Hematopoietic multipotent progenitor cell treated with erythropoietin and hydrocortisone succinate and interleukin-3 and kit ligand, for 6 days (in vitro differentiated cells): ENCODE measurements at places on chromosomes 3 and 15.
A peak's percentile ranks its signal among the peaks of the same experiment; 100 is the strongest.

GRCh38 chr15:86744198-86744780 is 664.6 kb downstream of the AGBL1 start:
- no peak for DNase-seq

- no peak for DNase-seq
Measured at GRCh38 chr3:178532476-178532875, 3.8 kb upstream of the KCNMB2 start.

GRCh38 chr3:164851204-164851603 is 227.1 kb downstream of the SI start:
- no peak for DNase-seq

DNA sequence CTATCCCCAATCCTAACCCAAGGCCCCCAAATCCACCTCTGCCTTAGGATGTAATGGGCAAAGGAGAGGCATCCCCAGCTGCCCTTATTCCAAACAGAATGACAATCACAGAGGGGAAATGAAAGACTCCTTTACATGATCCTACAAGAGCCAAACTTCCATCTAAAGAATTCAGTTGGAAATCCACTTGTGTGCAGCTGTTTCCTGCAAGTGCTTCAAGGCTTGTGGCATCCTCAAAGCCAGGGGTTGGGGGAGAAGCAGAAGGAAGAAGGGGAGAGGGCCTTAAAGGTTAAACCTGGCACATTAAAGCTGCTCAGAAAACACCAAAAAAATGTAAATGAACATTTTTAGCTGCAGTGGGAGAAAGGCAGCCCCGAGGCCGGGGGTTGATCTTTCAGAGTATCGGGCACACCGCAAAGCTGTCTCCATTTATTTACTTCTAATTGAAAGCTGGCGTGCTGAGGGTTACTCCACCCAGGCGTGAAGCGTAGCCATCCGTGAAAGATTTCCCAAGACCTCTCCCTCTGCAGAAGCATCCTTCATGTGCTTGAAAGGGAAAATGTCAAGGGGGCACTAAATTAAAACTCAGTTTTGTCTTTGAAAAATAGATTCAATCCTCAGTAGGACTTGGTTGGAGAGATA is 217.8 kb downstream of the SHQ1 start:
- DNase-seq = no peak

DNA sequence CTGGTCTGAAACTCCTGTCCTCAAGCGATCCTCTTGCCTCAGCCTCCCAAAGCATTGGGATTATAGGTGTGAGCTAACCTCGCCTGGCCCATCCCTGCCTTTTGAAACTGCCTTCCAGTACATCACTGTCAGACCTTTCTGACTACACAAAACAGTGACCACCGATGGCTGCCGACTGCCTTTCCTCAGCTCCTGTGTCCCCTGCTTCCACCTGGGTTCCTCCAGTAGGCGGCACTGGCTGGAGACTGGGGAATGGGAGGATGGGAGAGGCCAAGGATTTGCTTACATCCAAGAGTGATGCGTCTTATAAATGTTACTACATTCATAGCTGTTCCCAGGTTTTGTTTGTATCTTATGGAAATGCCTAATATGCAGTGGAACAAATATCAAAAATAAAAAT is 242.8 kb downstream of the BBX start:
- no peak for DNase-seq

DNA sequence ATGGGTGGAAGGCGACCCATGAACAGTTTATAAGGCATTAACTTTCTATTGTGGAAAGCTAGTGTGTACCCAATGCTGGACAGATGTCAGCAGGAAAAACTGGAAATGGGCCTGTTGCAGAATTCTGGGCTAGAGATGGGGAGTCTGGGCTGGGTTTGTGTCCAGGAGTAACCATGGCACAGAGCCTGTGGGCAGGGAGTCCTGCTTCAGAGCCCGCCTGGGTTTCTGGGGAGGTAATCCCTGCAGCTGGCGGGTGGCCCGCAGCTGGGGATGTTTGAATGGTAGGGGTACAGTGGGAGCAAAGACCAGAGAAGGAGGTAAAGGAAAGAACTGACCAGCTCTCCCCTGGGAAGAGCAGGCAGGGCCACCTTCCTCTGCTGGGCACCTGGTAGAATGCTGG is 25.7 kb downstream of the ACAA1 start:
- no peak for DNase-seq

DNA sequence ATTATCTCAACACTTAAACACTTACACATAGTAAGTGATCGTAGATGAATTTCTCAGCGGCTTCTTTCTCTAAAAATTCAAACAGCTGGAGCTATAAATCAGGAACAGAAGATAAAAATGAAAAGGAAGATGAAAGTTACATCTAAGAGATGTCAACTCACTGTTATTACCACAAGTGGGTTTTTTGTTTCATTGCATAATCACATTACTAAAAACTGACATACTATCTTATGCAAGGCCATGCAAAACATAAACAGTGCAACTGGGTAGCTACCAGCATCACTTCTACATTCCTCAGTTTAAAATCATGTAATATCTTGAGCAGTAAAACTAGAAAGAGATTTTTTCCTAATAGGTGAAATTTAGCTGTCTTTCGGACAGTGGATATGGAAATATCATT is 14.9 kb downstream of the MINDY4B start:
- DNase-seq = peak; percentile 67

GRCh38 chr3:176296066-176296597 is 901.1 kb downstream of the TBL1XR1 start:
- no peak for DNase-seq

DNA sequence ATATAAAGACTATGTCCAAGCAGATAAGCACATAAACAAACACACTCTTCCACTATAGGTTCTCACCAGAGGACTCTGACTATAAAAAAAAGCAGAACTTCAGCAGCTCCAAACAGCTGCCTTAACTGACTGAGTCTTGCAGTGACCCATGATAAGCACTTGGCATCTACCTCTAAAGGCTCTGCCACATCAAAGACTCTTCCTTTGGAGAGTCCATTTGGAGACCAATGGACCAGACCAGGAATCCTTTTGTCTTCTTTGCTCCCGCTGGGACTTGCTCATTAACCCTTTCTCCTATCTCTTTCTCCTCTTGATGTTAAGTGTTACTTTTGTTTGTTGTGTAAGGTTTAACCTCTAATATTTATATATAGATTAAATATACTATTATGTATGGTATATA is 424.1 kb downstream of the RSL24D1 start:
- DNase-seq = peak; percentile 2

DNA sequence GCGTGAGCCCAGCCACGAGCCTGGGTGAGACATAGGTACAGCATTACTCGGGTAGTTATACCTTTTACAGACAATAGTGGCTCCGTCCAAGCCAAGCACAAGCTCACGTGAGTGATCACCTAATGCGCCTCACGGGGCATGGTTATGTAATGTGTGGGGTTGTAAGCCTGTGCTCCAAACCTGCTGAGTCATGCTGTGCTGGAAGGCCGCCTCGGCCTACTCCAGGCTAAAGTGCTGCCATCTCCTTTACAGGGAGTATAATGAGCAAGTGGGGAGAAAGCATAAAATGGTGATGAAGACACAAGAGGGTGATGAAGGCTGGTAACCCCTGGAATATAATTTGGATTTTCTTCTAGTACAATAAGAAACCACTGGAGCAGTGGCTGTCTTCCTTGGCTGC is 175.8 kb upstream of the STT3B start:
- DNase-seq = peak; percentile 59

- no peak for DNase-seq
Measured at GRCh38 chr3:175443682-175444081, 584.5 kb downstream of the NAALADL2 start.

- DNase-seq = no peak
Measured at GRCh38 chr15:93800805-93801204, 430.6 kb upstream of the MCTP2 start.

DNA sequence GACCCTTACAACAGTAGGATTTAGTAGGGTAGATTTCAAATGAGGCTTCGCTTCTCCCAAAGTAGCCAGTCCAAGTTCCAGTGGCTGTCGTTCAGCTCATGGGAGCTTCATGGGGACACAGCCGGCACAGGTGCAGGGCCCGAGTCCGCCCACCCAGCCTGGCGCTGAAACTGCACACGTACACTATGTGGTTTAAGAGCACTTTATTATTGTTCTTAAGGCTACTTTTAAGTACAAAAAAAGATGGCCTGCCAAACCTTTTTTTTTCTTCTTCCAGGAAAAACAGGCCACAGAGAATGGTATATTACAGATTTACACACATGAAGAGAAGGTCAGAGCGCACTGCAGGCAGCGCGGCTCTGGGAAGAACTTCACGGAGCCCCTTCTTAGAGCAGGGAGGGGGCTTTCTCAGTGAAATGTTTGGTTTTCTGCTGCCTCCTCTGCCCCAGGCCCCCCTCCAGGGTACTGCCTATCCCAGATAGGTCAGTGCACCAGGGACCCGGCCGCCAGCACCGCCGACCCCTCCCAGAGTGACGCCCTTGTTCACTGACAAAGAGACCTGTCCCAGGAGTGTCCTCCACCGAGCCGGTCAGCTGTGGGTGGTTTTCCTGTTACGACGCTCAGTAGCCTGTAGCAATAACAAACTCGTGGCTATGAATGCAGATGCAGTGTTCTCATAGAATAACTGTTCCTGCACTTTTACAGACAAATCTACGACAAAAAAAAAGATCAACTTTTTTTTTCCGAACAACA is 87.7 kb downstream of the VGLL4 start:
- DNase-seq = no peak

DNA sequence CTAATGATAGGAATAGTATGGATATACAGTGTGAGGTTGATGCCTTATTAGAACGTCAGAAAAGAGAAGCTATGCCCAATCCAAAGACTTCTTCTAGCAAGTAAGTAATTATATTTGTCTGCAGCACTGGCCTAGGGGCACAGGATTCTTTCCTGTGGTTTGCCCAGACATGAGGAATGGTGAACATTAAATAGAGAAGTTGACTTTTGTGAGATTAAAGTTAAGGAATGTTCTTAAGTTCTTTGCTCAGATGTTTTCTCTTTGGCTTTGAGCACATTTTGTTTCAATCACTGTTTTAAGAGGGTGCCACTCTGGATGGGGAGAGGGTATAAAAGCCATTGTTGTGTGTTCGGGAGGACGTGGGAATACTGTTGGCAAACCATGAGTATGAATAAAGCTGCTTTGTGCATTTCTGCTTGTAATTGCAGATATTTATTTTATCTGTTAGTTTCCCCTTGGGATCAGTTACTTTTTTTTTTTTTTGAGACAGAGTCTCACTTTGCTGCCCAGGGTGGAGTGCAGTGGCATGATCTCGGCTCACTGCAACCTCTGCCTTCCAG is 8.3 kb downstream of the KIF23 start:
- DNase-seq = no peak

DNA sequence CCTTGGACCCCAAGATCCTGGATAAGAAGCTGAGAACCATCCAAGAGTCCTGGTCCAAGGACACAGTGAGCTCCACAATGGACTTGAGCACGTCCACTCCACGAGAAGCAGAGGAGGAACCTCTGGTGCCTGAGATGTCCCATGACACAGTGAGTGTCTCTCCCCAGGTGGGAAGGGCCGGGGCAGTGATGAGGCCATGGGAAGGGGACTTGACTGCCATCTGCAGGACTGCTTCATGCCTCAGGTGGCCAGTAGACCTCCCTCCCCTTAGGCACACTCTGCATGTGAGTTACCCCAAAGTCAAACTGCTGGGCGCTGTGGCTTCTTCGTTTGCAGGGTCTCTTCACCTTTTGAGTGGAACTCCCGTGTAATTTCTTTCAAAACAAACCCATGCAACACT is 59.7 kb downstream of the CCDC33 start:
- DNase-seq = no peak

- DNase-seq = no peak
Measured at GRCh38 chr15:31482122-31482922, 155.7 kb downstream of the KLF13 start.

- no peak for DNase-seq
Measured at GRCh38 chr3:57971975-57972374, 36.2 kb upstream of the FLNB start.

- DNase-seq = no peak
Measured at GRCh38 chr15:98419173-98419780, 229.1 kb upstream of the IGF1R start.

DNA sequence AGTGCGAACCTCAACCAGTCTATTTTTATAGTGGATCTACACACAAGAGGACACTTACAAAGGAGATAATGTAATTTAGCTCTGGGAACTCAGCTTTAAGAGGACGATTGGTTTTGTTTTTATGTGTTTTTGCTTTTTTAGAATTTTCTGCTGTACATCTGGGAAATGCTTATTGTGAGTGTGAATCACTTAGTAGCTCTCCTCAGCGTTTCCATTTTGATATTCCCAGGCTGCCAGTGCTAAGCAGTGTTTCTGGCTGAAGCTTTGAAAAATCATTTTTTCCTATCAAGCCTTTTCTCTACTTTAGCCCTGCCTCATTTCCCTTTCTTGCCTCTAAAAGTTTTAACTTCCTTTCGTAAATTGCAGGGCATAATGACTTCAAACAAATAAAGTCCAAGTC is 117.9 kb downstream of the RBMS3 start:
- DNase-seq = no peak

DNA sequence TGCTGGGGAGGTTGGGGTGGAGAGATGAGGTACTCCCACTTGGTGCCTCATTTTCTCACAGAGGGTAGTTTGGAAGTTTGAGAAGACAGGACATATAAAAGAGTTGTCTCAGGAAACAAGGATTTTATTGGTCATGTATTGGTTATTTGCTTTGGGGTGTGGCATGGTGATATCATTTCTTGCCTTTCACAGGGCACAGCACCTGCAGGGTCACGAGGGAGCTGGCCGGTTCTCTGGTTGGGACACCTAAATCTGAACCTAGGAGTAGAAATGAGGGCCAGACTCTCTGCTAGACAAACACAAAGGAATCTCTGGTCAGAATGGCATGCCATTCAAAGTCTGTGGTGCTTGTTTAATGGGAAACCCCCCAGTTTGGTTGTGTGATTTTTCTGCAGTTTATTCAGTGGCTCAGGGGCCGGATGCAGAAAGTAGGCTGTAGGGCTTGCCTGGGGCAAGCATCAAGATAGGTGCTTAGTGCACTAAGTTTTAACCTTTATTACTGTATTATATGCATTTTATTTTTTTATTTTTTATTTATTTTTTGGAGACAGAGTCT is 237.7 kb upstream of the EIF1B start:
- no peak for DNase-seq

DNA sequence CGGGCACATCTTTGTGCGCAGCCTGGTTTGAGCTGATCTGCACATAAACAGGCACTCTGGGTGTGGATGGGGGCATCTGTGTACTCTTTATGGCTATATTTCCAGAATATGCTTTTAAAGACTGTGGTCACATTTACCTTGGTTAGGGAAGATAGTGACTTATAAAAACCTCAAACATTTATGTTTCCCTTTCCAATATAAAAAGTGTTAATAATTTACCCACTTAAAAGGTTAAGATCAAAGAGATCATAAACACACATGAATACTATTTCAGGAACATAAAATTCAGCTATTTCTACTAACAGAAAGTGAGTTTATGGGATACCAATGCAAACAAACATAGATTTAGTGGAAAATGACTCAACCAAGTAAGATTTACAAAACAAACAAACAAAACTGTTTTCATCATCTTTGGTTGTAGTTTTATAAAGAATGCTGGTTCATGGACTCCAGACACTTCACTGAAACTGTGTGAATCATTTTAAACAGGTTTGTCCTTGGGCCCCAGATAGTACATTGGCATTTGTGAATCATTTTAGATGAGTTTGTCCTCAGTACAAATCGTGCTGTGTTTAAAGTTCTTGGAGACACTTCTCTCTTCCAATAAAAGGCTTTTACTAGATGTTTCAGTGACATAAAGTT is 253.5 kb upstream of the CTDSPL start:
- no peak for DNase-seq

GRCh38 chr15:88992216-88992615 is 79.0 kb upstream of the MFGE8 start:
- no peak for DNase-seq

- no peak for DNase-seq
Measured at GRCh38 chr15:98321896-98322295, 326.4 kb upstream of the IGF1R start.
